Erythroblast (primary cell): ENCODE measurements at places on chromosomes 11 and 22.

DNA sequence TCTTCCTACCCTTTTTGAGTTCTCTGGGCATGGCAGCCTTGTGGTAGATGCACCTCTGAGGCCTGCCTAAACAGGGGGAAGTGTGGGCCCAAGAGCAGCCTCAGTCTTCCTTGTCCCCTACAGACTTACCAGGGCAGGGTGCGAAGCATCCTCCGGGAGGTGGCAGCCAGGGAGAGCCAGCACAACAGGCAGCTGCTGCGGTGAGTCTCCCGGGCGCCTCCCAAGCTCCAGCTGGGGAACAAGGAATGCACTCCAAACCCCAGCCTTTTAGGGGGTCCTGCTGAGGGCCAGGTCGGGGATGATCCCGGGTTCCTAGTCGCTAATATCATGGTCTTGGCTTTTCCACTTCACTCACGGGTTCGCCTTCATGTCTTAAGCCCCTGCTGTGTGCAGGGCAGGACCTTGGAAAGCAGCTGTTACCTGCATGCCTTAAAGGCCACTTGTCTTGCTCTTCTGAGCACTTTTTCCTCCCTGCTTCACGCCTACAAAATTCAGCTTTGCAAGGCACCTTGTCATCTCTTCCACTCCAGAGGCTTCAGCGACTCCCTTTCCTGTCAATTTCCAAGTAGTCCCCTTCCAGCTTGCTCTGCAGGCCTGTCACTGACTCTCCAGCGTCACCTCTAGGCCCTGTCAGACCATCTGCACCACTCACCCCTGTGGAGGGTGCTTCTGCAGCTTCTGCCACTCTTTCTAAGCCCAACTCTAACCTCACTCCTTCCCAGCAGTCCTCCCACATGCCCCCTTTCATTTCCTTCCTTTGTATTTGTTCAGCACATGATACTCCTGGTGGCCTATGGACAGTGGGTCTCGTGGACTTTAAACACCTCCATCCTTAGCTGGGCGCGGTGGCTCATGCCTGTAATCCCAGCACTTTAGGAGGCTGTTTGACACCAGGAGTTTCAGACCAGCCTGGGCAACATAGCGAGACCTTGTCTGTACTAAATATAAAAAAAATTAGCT, 57.0 kb downstream of the PISD start:
- no peak for DNase-seq

DNA sequence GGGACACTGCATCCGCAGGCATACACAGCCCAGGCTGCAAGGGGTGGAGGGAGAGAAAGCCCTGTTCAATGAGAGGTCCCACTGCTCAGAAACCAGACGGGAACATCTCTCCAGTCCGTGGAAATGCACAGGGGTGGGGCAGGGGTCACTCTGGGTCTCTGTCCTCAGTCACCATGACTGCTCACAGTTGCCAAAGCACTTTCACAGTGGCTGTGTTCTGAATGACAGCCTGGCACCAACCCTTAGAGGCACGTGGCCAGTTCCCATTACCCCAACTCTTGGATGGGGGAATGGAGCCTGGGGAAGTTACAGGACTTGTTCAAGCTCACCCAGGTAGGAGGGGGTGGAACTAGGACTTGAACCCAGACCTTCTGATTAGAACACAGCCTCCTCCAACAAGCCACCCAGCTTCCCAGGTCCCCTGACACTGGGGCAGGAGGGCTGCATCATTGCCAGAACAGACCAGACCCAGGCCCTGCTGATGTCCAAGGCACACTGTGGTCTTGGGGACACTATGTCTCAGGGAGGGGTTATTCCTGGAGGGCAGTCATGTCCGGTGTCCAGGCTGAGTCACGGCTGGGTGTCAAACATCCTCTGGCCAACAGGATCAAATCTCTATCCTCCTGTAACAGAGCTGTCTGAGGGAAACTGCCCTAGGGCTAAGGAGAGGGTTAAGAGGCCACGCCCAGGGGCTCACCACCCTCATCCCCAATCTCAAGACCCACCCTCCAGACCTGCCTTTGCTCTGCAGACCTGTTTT, 8.2 kb downstream of the ZNF70 start:
- DNase-seq, result no peak

DNA sequence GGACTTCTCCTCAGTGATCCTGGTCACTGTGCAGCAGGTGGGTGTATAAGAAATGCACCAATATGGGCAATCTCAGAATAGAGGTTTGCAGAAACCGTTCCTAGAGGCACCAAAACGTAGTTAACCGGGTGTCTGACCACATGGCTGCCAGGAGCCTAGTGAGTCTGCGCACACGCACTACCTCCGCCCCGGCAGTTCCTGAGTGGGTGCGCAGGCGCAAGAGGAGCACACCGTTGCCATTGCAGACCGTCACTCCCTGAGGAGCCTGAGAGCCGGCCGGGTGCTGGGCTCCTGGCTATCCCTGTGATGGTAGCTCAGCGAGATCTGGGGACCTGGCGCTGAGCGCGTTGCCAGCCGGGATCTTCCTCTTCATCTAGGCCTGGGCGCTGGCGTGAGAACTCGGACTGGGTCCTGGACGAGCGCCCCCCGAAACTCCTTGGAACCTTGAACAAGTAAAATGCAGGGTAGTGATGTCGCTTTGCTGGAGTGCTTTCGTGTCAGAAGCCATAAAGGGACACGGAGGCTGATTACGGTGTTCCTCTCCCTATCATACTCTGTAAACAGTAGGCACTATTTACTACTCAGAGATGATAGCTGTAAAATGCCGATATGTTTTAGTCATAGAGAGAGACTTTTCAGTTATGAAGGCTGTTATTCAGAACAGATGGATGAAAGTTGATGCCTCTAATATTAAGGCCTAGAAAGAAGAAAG, at the start of gene MS4A13:
Gene MS4A13 (plus strand): TSS at position 249 of the 712 bp plus-strand sequence. CDS start 2,692 bp downstream, outside the sequence.
- no peak for DNase-seq

- DNase-seq, result no peak
Measured at GRCh38 chr11:44865866-44866272, 84.8 kb downstream of the TP53I11 start.

DNA sequence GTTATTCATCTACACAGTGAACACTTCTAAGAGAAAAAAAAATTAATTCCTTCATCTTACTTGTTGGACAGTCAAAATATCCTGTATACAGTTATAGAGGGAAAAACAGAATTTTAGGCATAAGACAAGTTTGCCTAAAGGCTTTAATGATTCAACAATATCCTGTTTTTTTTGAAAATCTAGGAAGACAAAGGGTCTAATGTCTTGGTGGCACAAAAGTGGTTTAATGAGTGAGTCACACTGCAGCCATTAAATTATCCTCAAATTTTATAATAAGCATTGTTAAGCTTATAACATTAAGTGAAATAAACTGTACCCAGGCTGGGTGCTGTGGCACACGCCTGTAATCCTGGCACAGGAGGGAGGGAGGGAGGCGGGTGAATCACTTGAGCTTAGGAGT, 72.9 kb downstream of the GAB2 start:
- DNase-seq, result no peak

- no peak for DNase-seq
Measured at GRCh38 chr22:47796128-47796908, 1033.9 kb downstream of the TBC1D22A start.
